ENCODE measurements at places on chromosomes 4 and X.

- no peak for DNase-seq
Observed at GRCh38 chr4:107319386-107319785, 283.3 kb upstream of the DKK2 start.

DNA sequence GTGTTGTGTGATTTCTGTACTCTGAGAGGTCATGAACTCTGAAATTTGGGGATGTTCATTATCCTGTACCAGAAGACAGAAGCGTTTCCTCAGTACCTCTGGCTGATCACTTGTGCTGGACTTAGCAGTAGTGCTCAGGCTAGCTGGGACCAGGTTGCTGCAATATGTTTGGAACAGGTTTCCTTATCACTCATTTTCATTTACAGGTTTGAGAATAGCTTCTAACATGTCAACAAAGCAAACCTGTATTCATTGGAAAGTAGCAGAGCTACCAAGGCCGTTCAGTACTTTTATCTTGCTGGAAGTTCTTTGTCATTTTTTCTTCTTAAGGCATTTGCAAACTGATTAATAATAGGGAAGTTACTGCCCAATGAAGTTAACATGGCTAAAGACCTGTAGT is 242.9 kb upstream of the ANKRD50 start:
- no peak for DNase-seq

DNA sequence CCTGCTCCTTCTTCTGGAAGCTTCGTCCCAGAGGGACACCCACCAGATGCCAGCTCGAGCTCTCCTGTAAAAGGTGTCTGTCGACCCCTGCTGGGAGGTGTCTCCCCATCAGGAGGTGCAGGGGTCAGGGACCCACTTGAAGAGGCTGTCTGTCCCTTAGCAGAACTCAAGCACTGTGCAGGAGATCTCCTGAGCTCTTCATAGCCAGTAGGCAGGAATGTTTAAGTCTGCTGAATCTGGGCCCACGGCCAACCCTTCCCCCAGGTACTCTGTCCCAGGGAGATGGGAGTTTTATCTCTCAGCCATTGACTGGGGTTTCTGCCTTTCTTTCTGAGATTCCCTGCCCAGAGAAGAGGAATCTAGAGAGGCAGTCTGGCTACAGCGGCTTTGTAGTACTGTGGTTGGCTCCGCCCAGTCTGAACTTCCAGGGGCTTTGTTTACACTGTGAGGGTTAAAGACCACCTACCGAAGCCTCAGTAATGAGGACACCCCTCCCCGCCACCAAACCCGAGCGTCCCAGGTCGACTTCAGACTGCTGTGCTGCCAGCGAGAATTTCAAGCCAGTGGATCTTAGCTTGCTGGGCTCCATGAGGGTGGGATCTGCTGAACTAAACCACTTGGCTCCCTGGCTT is 1383.0 kb upstream of the TENM3 start:
- no peak for DNase-seq

GRCh38 chr4:76628251-76628650 is 193.2 kb downstream of the SHROOM3 start:
- DNase-seq: no peak

GRCh38 chr4:139728840-139729239 is 63.2 kb downstream of the MGST2 start:
- DNase-seq: no peak

DNA sequence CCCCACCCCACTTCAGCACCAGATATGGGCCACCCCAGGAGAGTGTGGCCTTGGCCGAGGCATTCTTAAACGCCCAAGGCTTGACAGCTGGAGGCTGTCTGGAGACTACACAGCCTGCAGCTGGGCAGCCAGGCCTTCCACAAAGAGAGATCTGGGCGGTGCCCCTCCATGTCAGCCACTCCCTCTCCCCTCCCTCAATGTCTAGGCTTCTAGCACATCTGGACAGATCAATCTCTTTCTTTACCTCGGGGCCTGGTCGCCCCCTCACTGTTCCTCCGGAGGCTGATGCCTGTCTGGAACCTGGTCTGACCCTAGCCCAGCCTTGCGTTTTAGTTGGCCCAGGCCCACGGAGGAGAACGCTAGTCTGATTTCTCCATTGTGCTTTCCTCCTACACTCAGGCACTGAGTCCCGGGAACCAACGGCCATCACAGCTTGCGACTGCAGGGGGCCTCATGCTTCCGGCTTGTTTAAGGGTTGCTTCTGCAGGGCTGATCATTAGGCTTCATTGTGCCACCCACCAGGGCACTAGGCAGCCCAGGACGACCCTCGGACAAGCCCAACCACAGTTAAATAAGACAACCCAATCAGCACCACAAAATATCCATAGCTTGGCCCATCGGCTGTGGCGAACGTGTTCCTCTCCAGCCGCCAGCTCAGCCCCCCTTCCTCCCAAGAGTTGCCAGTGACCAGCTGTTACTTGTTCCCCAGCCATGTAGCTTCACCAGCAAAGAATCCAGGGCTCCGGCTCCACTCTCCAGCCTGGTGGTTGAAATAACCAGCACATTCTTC is 200.6 kb downstream of the BCOR start:
- no peak for DNase-seq

- no peak for DNase-seq
Observed at GRCh38 chr4:153211986-153212728, 7.9 kb downstream of the TRIM2 start.

GRCh38 chr4:11348449-11349088 is 80.1 kb downstream of the HS3ST1 start:
- DNase-seq: no peak

DNA sequence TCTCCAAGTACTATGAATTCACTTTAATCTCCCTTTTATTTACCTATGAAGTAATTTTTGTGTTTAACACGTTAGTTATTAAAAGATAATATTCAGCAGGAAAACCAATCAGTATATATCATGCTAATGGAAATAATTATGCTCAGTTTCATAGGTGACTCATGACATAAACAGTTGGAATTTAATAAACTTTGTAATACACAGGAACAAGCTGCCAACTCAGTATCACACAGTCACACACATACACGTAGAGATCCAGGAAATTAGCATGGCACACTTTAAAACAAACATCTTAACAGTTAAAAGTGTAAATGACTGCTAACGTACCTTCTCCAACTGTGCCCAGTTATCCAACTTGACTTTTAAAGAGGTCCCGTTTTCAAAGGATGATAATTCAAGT is 2.3 kb downstream of the SPATA4 start:
- no peak for DNase-seq

GRCh38 chr4:31107362-31107761 is 387.2 kb downstream of the PCDH7 start:
- no peak for DNase-seq

DNA sequence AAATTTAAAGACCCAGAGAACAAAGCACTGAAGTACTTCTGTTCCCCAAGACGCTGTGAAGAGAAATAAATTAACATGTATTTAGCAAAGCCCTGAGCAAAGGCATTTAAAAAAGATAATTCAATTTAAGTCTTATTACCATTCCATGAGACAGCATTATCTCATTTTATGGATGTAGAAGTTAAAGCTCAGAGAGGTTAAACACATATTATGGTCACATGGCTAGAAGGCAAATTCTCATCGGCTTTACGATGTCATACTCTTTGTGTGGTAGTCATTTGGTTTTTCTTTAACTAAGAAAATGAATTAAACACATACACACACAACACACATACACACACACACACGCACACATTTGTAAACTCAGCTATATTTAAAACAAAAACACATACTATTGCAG is 262.7 kb downstream of the HS3ST1 start:
- no peak for DNase-seq

DNA sequence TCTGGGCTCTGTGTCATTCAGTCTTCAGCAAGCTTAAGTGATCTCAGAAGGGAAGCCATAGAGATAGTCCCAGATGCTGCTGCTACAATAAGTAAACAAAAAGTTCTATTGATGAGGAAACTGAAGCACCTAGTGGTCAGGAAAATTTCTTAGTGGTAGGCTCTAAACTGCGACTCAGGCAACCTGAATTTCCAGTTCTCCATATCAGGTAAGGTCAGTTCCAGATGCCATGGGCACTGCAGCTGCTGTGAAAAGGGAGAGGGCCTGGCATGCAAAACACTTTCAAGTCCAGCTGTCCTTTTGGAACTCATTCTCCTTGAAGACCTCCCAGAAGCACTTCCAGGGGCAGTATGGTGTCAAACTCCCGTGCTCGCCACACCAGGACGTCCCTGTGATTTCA is 46.2 kb downstream of the REELD1 start:
- DNase-seq: no peak

GRCh38 chrX:48791063-48791820 is 4.9 kb downstream of the GATA1 start:
- no peak for DNase-seq

- no peak for DNase-seq
Observed at GRCh38 chr4:42678512-42678911, 21.6 kb upstream of the ATP8A1 start.

DNA sequence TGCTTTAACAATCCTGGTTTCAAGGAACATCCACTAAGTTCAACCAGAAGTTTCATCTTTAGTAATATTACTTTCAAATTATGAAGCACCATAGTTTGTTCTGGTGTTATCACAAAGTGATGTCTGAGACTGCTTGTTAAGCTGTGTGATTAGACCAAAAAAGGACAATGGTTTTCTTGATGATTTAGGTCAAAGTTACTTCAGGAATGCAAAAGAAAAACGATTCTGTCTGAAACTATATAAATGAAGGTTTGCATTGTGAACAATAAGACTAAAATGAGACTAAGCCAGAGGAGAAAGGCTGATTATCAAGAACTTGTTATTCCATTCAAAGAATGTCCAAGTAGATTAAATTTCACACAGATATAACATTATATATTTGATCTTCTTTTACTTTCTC is 122.4 kb upstream of the ETNPPL start:
- DNase-seq: no peak

DNA sequence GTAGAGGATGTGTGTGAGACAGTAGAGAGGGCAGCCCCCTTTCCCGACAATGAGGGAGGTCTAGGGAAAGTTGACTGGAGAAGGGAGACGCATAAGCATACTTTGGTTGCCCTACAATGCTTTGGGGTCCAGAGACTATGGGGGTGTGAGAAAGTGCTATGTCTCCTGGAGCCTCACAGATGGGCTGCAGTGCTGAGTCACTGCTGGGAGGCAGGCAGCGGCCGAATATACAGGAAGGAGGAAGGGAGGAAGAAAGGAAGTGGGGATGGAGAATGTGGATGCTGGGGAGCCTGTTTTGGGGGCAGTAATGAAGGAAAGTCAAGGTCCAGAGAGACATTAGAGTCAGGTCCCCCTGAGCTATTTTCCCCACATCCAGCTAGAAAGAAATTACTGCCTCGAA is 12.7 kb downstream of the DRP2 start:
- DNase-seq: no peak

DNA sequence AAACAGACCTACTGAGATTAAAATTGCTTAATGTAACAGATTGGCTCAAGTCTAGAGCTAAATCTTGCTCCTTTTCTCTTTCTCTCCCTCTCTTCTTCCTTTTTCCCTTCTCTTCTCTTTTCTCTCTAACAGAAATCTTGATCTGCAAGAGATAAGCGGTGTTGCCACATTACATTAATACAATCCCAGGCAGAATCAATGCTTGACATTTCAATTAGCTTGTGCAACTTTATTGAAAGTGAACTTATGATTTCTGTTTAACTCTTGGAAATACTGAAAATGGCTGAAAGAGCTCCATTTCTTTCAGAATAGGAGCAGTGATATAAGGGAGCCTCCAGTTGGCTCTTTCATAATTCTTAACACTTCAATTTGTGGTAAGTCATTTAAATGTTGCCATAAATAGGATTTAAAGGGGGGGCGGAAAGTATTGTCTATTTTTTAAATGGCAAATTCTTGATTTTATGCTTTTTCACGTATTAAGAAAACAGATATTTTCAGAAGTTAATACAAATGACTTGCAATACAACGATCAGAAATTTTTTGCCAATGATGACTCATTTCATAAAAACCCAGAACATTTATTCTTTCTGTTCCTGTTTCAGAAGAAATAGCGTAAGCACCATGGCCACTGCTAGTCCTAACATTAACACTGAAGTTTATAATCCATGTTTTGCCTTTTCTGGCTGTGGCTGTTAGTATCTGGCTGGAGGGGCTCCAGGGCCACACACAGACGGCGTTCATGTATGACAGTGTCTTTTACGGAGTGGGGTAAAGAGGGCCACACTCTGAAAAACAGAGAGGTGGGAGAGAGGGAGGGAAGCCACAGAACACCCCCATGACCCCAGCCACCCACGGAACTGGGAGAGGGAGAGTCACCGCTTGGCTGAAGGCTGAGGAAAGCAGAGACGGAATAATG is 115.7 kb upstream of the FAT1 start:
- no peak for DNase-seq

GRCh38 chr4:75071317-75071716 is 138.4 kb downstream of the PARM1 start:
- no peak for DNase-seq

GRCh38 chr4:161540265-161540664 is 623.5 kb downstream of the FSTL5 start:
- DNase-seq: no peak

DNA sequence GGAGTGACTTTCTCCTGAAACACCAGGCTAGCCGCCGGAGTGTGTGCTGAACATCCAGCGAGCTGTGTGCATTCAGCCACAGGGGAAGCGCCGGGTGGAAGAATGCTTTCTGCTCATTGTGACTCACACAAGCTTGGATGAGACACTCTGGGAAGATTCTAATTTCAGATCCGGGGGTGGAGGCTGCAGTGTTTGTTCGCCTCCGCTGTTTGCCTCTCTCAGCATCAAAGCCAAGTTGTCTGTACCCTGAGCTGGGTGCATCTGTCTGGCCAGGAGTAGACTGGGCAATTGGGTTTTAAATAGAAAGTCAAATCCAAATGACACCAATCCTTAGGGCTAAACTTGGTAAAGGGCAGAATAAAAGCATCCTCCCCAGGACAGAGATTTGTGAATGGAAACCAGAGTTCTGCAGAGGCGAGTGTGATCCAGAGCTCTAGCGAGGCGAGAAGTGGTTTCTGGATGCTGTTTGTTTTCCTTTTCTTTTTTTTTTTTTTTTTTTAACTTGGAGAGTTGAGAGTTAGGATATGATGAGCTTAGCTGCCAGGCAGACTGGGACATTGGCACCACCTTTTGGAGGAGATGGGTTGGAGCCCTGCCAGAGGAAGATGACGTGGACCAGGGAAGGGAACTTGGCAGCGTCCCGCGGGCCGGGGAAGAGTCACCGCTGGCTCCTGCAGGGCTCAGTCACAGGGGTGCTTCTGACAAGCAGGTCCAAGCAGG is 196.0 kb upstream of the PSAPL1 start:
- no peak for DNase-seq

GRCh38 chr4:88965053-88965452 is 91.9 kb downstream of the FAM13A start:
- no peak for DNase-seq

DNA sequence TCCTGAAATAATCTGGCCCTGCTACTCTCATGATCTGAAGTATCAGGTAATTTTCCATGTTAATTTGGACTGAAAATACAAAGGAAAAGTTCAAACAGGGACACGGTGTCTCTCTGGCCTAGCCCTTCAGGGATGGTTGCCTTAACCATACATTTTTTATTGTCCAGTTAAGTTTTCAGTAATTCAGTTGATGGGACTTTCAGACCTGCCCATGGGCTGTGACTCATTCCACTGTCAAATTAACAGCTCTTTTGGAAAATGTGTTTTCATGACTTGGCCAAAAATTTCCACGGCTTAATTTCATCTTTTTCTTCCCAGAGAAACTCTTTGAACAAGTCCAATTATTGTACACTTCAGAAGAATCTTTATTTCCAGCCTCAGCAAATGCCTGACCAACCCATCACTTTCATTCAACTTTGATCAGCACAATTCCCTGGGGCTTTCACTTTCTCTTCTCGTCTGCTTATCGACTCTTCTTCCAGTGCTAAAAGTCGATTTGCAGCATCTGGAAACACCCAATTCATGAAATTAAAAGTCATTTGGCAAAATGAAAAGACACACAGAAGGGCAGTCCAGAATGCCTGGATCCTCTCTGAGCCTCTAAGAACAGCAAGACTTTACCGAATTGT is 293.9 kb downstream of the RAB28 start:
- no peak for DNase-seq

- no peak for DNase-seq
Observed at GRCh38 chr4:18180122-18180521, 158.6 kb upstream of the LCORL start.
